ENCODE measurements at places on chromosomes 16 and 17. TPM values are rescaled to one million over a fixed set of nuclear protein-coding genes. Genes with fewer than 3 reads are reported as not detected.

- DNase-seq: peak; percentile 44
Observed at GRCh38 chr16:80614908-80615671, 74.3 kb downstream of the DYNLRB2 start.

DNA sequence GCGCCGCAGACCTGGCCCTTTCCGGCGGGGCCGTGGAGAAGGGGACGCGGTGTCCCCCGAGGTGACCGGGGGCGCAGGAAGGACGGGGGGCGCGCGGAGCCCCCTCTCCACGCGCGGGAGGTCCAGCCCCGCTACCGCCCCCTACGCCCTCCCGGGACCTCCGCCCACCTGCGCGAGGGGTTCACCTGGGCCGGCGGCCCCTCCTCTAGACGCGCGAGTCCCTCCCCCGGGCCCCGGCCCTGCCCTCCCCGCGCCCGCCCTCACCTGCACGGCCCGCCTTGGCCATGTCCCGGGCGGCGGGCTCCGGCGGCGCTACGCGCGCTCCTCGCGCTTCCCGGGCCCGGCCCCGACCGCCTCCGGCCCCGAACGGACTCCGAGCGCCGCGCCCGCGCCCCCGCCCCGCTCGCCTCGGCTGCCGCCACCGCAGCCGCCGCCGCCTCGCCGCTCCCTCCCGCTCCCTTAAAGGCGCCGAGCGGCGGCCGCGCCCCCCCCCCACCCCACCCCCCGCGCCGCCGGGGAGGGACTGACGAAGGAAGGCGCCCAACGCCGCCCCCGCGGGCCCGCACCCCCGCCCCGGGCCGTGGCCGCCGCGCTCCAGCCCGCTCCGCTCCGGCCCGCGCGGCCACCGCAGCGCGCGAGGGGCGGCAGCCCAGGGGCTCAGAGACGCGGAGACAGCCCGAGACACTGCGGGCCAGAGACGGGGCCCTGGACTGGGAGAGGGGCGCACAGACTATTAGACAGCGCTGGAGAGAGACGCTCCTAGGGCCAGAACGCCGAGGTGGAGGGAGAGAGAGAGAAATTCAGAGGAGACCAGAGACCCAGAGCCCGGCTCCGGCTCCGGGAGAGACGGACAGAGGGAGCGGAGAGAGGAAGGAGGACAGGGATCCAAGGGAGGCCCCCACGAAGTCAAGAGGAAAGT is at the start of gene PITPNM3:
TSS of gene PITPNM3 (minus strand) at position 435 of the 919 bp plus-strand sequence. CDS start at position 286, 149 bp downstream.
- DNase-seq: no peak

- DNase-seq: no peak
Observed at GRCh38 chr17:59028328-59028727, 78.4 kb downstream of the TRIM37 start.

CUEDC1 gene
- total RNA-seq: 19.8 TPM

EVI2A gene
- 1.2 TPM for total RNA-seq

Data from glomerular endothelial cell (primary cell).